ENCODE measurements at places on chromosomes 1 and 21.

GRCh38 chr1:192879406-192879805 is 70.6 kb downstream of the RGS2 start:
- DNase-seq, result no peak

DNA sequence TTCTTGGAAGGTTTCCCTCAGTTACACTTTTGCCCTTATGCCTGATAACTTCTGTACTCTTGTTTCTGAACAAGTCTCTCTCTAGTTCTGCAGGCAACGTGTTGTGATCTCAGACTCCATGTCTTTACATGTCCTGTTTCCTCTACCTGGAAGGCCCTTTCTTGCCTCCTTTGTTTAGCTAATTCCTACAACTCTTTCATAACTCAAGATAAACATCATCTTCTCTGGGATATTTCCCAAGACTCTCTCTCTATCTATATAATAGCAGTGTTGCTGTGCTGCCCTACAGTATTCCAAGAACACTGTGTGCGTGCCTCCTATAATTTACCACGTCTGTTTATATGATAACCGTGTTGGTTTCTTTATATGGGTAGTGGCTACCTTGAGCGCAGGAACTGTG is 47.8 kb downstream of the CHRM3 start:
- no peak for DNase-seq

DNA sequence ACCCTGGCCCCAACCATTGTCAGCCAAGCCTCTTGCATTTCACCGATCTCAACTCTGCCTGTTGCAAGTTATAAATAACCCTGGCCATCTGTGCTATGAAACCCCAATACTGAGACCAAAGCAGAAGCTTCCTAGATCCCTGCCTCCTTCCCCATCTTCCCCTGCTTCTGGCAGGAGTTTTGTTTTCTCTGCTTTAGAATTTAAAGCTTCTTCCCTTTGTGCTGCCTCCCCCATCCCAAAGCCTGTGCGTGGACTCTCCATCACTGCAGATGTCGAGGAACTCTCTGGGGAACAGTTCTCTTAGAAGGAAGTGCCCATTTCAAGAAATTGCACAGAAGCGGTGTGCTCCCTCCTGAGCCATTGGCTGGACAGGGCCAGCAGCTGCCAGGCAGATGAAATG is 17.4 kb upstream of the MYOG start:
- no peak for DNase-seq

GRCh38 chr1:244439391-244440032 is 12.2 kb downstream of the ADSS2 start:
- no peak for DNase-seq

GRCh38 chr21:41435706-41436105 is 9.7 kb downstream of the MX1 start:
- DNase-seq, result no peak

DNA sequence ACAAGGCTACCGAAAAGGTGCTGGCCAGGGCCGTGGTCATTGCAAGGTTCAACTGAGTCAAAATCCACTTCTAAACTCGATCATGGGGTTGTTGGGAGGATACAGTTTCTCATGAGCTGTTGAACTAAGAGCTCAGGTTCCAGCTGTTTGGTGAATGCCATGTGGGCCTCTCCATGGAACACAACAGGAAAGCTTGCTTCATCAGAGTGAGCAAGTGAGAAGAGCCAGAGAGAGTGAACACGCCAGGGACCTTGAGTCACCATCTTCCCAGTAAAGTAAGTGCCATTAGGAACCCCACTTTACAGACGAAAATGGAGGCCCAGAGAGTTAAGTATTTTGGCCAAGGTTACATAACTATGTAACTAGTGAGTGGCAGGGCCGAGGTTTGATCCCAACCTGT is 475.1 kb upstream of the VAMP3 start:
- DNase-seq, result no peak

GRCh38 chr1:155052439-155053395 is 1.6 kb downstream of the ADAM15 start:
- DNase-seq, result no peak

GRCh38 chr1:235129774-235130570 is 1.3 kb upstream of the TOMM20 start:
- DNase-seq, result peak; percentile 43

DNA sequence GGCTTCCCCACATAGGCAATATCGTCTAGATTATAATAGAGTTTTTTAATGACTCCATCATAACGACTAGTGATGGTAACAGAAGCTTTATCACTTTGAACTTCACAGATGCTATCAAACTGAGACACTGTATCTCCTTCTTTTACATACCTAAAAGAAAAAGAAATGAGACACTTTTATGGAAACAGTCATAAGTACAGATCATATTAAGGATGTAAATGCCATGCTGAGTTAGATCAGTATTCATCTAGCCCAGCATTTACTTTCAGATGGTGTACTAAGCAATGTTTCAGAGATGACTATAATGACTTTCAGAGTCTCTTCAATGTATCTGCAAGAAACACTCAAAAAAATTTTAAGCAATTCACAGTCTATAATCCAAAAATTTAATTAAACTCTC is 18.9 kb downstream of the DBT start:
- DNase-seq, result no peak

DNA sequence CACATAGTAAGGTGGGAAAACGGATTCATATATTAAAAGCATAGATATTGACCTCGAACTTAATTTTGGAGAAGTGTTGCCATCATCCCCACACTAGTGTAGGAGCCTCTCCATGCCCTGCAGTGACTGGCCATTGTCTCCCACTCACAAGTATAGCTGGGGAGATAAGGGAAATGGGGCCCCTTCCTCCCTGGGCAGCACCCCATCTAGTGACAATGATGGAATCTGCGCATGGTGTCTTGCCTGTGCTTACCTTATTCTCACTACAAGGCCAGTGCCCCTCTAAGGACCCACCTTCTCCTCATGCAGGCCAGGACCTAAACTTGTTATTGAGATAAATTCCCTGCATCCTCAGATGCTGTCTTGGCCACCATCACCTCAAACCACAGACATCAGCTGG is 374.9 kb downstream of the NTNG1 start:
- peak; percentile 32 for DNase-seq

DNA sequence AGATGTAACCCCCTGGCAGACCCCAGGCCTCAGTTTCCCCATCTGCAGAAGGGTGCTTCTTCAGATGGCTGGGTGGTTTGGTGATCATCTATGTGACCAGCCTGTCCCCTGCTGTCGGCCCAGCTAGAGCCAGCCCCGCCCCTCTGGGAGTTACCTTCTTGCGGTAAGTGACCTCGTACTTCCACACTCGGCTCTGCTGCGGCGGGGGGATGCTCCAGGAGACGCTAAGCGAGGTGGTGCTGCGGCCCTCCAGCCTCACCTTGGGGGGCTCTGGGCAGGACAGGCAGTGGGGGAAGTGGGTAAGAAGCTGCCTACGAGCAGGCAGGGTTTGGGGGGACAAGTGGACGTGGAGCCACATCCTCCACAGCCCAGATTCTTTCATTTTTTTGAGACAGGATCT is 20.4 kb downstream of the EPHA2 start:
- no peak for DNase-seq

- no peak for DNase-seq
These were observed 23.1 kb upstream of the B3GALNT2 start for GRCh38 chr1:235527196-235527814.

- DNase-seq, result no peak
These were observed 42.9 kb downstream of the EXTL2 start for GRCh38 chr1:100851726-100852125.

GRCh38 chr21:15495965-15496364 is 233.8 kb upstream of the USP25 start:
- no peak for DNase-seq

- DNase-seq, result no peak
These were observed 13.7 kb downstream of the CADM3 start for GRCh38 chr1:159185121-159185520.

GRCh38 chr1:156704166-156704711 is 1.1 kb downstream of the CRABP2 start:
- DNase-seq, result no peak

DNA sequence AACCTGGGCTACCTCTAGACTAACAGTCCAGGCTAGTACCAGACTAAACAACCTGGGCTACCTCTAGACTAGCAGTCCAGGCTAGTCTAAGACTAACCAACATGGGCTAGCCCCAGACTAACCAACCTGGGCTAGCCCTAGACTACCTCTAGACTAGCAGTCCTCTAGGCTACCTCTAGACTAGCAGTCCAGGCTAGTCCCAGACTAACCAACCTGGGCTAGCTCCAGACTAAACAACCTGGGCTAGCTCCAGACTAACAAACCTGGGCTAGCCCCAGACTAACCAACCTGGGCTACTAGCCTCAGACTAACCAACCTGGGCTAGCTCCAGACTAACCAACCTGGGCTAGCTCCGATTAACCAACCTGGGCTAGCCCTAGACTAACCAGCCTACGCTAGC is 2.0 kb downstream of the TFF2 start:
- no peak for DNase-seq

DNA sequence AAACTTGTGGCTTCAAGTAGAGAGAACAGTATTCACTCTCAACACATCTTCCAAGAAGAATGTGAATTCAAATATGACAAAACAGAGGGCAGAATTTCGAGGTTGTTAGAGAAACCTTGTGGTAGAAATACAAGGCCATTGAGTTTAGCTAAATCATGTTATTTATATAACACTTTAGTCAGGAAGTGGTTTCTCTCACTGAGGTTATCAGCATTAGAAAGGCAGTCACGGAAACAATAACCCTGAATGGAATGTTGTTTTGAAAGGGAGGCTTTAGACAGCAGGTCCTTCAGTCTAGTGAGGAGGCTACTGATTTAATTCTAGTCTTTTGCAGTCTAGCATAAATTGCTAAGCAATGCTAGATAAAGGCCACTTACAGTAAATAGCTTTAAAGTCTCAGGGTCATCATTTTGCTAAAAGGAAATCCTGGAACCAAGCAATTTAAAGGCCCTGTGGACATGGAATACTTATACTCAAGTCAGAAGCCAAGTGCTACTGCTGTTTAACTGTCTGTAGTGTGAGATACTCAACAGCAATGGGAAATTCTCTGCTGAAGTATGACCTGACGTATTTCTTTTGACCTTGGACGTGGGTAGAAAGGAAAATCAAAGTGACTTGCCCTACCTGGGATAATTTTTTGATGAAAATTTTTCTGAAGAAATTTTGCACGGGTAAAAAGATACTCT is 89.0 kb upstream of the CHODL start:
- DNase-seq, result no peak
